T-helper 1 cell (primary cell): ENCODE measurements at places on chromosomes 12 and 14.

DNA sequence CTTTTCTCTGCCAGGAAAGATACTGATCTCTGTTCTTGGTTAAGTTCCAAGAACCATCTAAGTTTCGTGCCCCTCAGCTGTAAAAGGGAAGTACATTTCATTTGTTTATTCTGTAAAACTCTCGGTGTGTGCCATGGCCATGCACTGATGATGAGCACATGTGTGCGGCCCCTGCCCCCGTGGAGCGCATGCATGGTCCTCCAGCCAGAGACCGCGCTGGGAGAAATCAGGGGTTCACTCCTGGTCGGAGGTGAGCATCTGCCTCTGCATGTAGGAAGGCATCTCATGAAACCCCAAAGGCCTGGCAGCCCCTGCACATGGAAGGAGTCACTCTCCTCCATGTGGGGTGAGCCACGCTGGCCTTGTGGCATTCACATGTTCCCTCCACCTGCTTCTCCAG, 102.5 kb upstream of the RTL1 start:
- no peak for DNase-seq

DNA sequence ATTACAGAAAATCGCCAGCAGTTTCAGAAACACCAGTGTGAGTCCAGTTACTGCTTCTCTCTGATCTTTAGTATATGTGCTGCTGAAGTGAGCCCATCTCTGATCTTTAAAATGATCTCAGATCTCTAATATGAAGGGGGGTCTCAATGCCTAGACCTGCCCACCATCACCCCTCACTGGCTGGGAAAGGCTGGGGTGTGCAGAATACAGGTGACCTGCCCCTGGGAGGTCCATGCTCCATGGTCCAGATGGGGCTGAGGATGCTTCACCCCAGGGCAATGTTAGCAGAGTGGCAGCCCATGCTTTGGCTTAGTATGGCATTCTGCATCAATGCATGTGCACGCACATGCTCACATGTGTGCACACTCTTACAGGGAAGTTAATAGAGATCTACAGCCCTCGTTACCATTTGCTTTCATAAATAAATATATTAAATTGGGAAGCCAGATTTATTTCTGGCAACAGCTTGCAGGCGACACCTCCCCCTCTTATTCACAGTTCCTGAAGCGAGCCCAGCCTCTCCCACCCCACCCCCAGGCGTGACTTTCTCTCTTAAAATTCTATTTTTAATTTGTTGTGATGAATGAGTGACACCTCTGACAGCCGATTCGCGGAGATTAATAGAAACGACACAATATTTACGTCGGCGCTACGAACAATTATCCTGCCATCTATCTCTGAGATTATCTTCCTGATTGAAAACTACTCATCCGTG, 104.7 kb upstream of the ESRRB start:
- DNase-seq, result no peak

DNA sequence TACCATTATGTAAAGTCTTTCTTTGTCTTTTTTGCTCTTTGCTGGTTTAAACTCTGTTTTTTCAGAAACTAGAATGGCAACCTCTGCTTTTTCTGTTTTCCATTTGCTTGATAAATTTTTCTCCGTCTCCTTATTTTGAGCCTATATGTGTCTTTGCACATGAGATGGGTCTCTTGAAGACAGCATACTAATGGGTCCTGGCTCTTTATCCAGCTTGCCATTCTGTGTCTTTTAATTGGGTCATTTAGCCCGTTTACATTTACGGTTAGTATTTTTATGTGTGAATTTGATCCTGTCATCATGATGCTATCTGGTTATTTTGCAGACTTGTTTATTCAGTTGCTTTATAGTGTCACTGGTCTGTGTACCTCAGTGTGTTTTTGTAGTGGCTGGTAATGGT, 207.9 kb upstream of the TMEM260 start:
- DNase-seq, result no peak

DNA sequence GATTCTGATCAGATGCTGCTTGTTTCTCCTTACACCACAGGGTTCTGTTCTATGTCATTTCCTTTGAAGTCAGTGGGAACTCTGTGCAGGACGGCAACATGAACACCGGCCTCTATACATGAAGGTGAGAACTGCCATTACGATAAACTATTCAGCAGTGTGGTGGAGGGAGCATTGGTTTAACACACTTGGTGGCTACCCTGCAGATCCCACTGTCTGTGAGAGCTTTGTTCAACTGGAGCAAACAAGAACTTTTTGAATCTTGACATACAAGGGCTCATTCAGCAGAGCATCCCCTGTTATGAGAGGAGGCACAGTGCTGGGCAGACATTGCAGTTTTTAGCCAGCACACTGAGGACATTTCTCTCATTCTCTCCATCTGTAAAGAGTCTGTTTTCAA, 10.7 kb upstream of the FRS2 start:
- DNase-seq, result no peak

DNA sequence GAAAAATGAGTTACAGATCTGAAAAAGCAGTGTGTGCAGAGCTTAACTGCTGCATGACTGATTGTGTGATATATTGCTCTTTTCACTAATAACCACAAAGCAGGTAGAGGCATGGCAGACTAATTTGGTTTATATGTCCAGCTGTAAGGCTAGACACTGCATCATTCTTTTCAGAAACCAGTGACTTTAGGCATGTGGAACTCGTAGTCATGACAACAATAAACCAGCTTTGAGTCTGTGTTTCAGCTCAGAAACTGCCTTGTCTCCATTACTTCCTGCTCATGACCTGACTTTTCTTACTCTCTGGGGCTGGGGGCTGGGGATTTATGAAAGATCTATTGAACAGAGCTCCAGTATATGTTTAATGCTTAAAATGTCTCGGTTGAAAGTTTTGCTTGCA, 146.8 kb upstream of the LRIG3 start:
- DNase-seq, result no peak

DNA sequence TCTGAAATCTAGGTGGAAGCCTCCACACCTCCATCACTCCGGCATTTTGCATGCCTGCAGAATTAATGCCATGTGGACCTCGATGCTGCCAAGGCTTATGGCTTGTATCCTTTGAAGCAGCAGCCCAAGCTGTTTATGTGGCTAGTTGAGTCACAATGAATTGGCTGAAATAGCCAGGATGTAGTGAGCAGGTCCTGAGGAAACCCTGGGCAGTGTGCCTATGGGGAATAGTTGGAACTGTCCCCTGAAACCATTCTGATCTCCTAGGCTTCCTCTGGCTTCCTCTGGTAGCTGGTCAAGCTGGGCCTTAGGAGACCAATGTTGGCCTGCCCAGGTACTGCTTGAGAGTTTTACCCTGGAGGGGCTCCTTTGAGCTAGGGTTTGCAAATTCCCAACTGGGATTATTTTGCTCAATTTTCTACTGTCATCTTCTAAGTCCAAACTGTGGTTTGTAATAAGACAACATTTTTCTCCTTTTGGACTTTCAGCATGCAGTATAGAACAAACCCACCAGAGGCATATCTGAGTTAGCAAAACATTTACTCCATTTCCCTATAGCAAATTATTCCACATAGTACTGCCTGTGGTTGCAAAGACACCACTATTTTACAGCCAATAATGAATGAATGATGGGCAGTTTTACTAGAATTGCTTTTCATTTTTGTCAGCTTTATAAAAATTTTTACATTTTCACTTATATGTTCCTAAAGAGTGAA, 85.1 kb upstream of the AMIGO2 start:
- DNase-seq, result no peak

DNA sequence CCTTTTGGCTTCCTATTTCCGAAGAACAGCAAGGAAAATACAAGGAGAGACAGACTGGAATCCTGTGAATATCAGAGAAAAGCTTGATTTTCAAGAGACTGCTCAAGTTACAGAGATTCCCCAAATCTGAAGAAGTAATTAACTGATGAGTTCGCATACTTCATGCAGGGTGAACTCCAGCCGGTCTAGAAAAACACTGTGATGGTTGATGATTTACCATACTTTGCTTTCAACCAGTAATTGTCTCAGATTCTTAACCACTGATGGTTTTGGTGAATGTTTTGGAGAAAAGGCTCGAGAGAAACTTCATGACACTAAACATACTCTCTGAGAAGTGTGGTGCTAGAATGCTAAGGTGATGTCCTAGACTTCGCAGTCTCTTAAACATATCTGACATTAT, 4.4 kb upstream of the PLXNC1 start:
- no peak for DNase-seq

- no peak for DNase-seq
These were observed 87.6 kb downstream of the GCH1 start for GRCh38 chr14:54815016-54815415.

DNA sequence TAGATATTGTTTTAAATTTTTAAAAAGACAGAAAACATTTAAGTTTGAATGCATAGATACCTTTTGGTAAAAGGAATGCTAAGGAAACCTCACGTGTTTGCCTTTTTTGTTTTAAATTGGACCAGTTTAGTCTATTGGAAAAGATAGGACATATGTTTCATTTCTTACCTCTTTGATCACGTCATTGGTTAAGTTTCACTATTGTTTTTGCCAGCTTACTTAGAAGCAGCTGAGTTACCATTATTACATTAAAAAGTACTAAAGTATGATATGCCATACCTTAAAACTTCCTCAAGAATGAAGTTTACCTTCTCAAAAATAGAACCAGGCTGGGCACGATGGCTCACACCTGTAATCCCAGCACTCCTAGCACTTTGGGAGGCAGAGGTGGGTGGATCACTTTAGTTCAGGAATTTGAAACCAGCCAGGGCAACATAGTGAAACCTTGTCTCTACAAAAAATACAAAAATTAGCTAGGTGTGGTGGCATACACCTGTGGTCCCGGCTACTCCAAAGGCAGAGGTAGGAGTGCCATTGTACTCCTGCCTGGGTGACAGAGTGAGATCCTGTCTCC, 54.4 kb downstream of the SRGAP1 start:
- no peak for DNase-seq

DNA sequence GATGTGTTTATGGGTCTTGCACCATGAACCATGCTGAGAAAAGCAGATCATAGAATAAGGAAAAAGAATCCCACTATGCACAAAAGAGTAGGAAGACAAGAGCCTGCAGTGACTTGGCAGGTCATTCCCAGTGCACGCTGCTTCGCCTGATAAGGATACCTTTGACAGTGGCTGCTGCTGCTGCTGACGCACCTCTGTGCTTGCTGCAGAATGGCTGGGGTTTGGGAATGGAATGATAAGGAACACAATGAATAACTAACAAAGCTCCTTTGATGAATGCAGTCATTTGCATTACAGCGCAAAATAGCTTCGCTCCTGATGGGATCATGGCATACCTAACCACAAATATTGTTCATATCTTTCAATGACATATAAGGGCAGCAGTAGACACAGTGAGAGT, 278.7 kb downstream of the PDZRN4 start:
- no peak for DNase-seq

GRCh38 chr14:68785534-68786490, 7.1 kb downstream of the ZFP36L1 start:
- no peak for DNase-seq

DNA sequence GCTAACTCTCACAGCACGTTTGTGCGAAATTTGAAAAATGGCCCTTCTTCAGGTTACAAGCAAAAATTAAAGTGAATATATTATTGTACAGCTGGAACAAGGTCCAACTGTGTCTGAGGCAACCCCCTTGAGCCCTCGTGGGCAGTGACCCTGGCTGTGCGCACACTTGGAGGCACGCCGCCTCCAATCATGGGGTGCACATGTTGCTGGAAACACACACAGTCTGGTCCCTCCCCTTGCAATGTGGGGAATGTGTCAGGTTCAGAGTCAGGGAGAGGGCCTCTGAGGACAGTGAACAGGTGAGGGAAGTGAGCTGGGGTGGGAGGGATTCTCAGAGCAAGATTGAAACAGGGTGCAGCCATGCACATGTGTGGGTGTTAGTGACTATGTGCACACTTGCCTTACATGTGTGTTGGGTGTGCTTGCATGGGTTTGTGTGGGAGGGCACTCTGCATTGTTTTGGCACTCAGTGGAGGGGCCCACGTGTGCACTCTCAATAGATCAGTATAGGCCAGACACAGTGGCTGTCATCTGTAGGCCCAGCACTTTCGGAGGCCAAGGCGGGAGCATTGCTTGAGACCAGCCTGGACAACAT, 9.6 kb downstream of the TSPAN9 start:
- no peak for DNase-seq

DNA sequence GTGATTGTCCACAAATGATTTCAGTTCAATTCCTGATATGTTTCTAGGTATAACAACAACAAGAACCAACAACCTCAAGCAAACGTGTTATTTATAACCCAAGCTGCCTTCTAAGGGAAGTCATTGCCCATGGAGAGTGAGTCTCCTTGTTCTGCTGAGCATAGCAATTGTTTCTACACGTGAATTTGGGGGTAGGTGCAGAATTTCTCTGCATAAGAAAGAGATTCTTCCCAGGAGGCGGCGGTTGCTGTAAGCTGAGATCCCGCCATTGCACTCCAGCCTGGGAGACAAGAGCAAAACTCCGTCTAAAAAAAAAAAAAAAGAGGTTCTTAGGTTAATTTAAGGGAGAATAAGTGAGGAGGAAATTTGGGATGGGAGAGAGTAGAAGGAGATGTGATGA, 226.5 kb upstream of the PELI2 start:
- no peak for DNase-seq

DNA sequence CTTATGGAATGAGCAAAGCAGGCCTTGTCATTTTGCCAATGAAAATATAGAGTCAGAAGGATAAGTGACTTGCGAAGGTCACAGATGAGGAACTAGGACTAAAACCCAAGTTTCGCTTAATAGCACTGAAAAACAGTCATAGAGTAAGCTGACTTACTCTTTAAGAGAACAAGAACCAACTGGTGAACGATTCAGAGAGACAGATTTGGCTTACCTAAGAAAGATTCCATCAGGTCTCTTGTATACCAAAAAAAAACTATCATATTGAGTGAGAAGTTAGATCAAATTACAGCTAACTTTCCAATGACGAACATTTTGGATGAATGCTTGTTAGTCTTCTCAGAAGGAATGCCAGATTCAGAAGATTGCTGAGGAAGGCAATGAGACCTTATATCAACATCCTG, 74.2 kb downstream of the ZFC3H1 start:
- DNase-seq, result no peak
